ENCODE measurements at places on chromosomes 11 and 22.

GRCh38 chr11:105206633-105207032, 67.1 kb upstream of the CARD18 start:
- no peak for DNase-seq

DNA sequence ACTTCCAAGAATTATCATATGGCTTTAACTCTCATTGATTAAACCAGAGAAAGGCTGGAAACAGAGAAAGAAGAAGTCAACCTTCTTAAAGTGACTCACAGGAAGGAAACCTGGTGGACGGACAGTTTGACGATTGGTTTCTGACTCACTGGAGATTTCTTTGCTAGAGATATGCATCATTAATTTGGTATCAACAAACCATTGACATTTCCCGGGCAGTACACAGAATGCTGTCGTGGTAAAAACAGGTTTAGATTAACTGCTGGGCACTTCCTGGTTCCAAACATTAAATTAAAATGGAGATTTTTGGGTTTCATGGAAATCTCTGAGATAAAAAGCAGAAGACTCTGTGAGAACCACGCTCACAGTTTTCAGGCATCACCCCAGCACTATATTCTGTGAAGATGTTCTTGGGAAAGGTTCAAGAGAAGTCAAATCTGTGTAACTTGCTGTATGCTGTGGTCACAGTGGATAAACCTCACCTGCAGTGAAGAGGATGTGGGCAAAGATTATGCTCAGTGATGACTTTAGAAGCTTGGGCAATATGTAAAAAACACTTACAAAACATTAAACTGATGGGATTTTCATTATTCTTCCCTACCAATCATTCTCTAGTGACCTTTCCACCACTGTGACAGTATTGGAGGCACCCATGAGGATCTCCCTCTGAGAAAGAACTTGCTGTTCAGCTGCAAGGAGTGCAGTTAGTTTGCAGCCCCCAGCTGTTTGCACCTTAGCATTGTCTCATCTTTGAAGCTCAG, 61.1 kb upstream of the CD44 start:
- DNase-seq, result peak; percentile 70

DNA sequence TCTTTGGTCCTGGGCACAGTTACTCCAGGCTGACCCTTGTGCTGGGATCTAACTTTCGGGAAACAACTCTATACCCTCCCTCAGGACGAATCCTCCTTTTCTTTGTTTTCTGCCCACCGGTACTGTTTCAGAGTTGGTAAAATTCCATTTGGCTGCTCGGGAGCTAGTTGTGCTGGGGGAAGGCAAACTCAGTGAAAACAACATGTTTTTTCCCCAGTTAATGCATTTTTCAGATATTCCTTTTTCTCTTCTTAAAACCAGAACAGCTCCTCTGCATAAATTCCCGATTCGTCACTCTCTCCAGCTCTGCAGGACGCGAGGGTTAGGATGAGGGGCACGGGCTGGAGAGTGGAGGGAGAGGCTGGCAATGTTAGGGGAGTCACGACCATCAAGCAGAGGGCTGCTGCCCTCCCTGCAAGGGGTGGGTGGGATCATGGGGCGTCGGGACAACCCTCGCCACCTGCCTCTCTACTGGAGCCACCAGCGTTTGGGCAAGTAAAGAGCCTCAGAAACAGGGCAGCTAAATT, 31.3 kb downstream of the LRRC10B start:
- no peak for DNase-seq

- no peak for DNase-seq
These were observed 211.7 kb downstream of the NTM start for GRCh38 chr11:131582021-131582525.

- DNase-seq, result no peak
These were observed 8.1 kb downstream of the PISD start for GRCh38 chr22:31653944-31654343.

DNA sequence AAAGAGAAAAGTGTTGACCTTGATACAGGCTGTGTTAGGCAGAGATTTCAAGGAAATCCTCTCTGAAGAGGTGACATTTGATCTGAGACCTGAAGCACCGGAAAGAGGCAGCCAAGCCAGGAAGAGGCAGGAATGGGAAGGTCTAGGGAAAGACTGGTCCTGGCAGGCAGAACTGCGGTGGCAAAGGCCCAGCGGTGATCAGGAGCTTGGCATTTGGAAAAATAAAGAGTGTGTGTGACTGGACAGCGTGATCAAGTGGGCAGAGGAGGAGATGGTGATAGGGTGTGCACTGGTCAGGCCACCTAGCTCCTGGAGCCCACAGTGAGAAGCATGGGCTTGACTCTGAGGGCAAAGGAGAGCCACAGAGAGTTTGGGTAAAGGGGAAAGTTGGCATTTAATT, 27.2 kb upstream of the GAB4 start:
- DNase-seq, result no peak

- DNase-seq, result peak; percentile 62
These were observed 12.4 kb downstream of the SHANK3 start for GRCh38 chr22:50684986-50685385.

DNA sequence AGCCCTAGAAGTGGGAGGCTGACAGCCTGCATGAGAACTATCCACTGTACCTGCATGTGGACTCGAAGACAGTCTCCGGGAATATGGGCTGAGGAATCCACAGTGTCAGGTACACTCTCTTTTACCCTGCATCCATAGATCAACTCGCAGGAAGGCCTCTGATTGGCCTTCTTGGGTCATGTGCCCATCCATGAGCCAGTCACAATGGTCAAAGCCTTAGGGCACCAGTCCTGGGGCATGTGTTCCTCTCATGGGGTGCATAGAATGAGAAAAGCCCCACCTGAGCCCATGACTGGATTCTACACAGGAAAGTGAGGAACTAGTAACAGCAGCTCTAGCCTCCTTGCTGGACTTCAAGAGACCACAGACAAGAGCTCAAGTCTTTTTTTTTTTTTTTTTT, 10.6 kb downstream of the ART1 start:
- DNase-seq, result no peak

- DNase-seq, result peak; percentile 94
These were observed at the start of gene RTCB for GRCh38 chr22:32411829-32412592. Gene RTCB (minus strand): TSS chr22:32412247. CDS start chr22:32412156, 91 bp downstream.

DNA sequence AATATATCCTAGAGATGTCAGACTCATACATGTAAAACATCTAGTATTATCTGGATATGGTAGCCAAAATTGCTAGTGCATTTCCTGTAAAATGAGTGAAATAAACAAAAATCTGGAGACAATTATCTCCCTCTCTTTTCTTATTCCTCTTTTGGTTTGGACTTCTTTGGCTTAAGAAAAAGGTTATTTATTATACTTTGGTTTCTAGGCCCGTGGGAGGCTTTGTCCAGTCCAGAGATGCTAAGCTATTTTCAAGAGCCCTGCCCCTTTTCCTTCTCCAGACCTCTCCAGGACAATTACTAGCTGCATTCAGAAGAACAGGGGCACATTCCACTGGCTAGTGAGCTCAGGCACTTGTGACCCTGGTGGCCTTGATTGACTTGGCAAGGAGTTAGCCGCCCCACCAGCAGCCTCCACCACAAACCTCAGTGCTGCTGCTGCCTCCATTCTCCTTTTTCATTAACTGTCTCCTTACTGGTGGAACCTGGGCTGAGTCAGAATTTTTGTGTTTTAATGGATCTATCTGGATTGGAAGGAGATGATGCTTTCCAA, 747.3 kb upstream of the TENM4 start:
- DNase-seq, result no peak

DNA sequence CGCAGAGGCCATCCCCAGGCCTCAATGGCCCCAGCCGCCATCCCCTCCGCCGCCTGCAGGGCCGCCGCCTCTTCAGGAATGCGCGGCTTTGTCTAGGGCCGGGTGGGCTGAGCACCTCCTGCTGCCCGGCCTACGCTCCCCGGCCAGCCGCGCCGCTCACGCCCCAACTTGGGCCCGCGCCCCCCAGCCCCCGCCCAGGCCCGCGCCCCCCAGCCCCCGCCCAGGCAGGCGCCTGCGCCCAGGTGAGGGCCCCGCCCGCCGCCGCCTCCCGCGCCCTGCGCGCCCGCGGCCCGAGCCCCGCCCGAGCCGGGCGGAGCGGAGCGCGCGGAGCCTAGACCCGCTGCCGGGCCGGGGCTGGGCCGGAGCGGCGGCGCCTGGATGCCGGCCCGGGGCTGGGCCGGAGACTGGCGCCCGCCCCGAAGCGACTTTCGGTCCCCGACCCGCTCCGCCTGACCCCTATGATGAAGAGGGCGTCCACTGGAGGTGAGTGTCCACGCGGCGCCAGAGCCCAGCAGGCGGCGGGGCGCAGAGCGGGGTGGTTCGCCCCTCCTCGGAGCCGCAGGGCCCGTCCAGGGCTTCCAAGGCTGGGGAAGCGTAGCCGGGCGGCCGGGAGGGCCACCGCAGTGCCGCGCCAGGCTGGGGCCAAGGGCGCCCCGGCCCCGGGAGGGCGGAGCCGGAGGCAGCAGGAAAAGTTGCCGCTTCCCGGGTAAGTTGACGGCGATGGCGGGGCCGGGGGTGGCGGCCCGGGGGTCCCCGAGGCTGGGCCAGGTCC, 34.3 kb upstream of the PRODH start:
- DNase-seq, result no peak

DNA sequence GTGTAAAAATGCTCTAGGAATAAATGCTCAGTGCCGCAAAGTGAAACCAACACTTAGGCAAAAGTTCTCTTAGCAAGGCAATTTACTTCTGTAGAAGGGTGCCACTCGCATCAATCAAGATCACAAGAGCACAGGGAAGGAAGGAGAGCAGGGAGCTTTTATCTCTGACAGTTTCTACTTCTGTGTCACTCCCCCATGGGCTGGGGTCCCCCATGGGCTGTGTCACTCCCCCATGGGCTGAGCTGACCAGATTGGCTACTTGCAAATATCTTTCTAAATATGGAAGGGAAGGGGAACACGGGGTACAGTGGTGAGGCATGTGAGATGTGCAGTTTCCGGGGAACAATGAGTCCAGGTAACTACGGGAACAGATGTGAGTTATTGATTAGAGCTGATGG, 397 bp downstream of the OR52N2 start:
- peak; percentile 3 for DNase-seq

- no peak for DNase-seq
These were observed 235.1 kb downstream of the BUD13 start for GRCh38 chr11:116537709-116538108.

DNA sequence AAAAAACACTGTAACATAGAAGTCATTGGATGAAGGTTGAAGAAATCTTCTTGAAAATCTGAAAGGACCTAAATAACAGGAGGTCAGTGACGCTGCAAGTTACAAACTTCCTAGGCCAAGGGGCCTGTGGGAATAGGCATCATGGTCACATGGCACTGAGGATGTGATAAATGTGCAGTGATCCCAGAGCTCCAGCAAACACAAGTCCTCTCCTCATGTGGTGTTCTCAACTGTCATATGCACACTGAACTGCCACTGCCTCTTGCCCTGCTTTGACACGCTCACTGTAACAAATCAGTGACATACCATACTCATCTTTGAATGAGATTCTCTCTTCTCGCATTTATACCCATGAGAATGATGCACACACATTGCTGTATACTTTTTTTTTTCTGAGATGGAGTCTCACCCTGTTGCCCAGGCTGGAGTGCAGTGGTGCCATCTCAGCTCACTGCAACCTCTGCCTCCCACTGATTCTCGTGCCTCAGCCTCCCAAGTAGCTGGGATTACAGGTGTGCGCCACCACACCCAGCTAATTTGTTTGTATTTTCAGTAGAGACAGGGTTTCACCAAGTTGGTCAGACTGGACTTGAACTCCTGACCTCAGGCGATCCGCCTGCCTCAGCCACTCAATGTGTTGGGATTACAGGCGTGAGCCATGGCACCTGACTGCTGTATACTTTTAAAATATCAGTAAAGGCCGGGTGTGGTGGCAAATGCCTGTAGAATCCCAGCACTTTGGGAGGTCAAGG, 65.1 kb upstream of the YPEL1 start:
- no peak for DNase-seq

DNA sequence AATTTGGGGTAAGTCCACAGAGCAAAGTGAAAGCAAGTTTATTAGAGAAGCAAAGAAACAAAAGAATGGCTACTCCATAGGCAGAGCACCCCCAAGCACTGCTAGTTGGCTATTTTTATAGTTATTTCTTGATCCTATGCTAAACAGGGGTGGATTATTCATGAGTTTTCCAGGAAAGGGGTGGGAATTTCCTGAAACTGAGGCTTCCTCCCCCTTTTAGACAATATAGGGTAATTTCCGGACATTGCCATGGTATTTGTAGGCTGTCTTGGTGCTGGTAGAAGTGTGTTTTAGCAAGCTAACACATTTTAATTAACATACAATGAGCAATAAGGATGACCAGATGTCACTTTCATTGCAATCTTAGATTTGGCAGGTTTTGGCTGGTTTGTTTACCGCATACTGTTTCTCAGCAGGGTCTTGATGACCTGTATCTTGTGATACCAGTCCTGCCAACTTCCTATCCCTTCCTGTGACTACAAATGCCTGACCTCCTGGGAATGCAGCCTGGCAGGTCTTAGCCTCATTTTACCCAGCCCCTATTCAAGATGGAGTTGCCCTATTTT, 937 bp upstream of the C1QTNF6 start:
- peak; percentile 55 for DNase-seq

DNA sequence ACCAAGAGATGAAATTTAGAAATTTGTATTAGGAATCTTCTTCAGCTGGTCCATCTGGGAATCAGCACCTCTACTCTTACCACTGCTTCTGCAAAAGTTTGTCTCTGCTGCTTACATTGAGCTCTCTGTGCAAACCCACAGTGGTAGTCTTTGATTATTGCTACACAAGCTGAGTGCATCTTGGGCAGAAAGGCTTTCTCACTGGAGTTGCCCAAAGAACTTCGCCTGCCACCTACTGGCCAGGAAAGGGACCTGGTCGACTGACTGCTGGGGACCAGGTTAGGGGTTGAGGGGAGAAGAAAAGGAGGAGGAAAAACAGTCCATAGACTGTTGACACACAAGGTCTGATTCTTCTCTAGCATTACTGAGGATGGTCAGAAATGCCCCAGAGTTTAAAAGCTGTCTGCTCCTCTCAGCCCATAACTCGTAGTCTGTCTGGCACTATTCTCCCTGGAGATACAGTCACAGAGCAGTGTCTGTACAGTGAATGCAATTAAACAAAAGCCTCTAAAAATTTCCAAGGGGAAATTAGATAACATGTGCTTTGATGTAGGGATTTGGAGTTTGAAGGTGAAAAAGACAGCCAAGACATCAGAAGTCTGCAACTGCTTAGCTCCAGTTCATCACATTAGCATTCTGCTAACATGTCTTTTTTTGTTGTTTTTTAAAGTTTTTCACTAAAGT, 215.0 kb upstream of the CTSC start:
- peak; percentile 60 for DNase-seq

DNA sequence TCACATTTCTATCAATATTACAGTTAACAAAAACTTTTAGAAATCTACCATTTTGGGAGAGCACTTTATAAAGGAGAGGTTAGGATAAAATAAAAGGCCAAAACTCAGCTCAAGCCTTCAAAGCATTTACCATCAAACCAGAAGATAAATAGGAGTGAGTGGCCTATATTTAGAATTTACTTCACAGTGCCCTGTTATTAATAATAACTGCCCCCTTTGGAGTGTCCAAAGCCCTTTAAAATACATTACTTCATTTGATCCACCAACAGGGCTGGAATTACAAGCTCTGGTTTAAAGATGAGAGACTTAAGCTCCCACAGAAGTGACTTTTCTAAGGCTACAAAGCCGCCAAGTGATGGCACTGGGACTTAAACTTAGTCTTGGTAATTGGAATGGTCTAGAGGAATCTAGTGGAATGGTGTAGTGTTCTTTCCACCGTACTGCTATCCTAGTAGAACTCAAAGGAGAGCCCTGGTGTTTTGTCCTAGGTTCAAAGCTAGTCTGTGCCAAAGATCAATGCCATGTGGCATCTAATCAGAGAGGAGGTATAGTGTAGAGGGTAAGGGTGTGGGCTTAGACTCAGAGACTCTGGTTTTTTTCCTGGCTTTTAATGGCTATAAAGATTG, 21.2 kb upstream of the MTMR3 start:
- DNase-seq, result no peak

Measured in fibroblast of skin of abdomen (primary cell).